ENCODE measurements at places on chromosomes 6 and 20. TPM values are rescaled to one million over a fixed set of nuclear protein-coding genes. Genes with fewer than 3 reads are reported as not detected.

The HLA-DRA gene
- total RNA-seq = 5.8 TPM

The DDR1 gene
- total RNA-seq = 13.0 TPM

The LY6G6F gene
- total RNA-seq = not detected

The FOXA2 gene
- total RNA-seq = not detected

The TMC2 gene
- not detected for total RNA-seq

The TP53TG5 gene
- total RNA-seq = not detected

The PGC gene
- total RNA-seq = not detected

The ECI2 gene
- 76.0 TPM for total RNA-seq

The FAM83C gene
- not detected for total RNA-seq

The POU5F1 gene
- total RNA-seq = 0.29 TPM

The GSTA2 gene
- total RNA-seq = not detected

The LST1 gene
- not detected for total RNA-seq

The PDE7B gene
- total RNA-seq = 25.3 TPM

The MRAP2 gene
- 5.1 TPM for total RNA-seq

The JPH2 gene
- 2.2 TPM for total RNA-seq

The SLC22A2 gene
- total RNA-seq = under 0.01 TPM

The RAET1G gene
- total RNA-seq = 1.5 TPM

The UBE3D gene
- 9.7 TPM for total RNA-seq

The AVP gene
- total RNA-seq = not detected

The GPLD1 gene
- 0.72 TPM for total RNA-seq

The IP6K3 gene
- total RNA-seq = under 0.01 TPM

The PRL gene
- total RNA-seq = not detected

The SIRPB1 gene
- total RNA-seq = 1.2 TPM

The STMND1 gene
- total RNA-seq = not detected

The NEU1 gene
- total RNA-seq = 117 TPM

The ADTRP gene
- 0.72 TPM for total RNA-seq

The HSPA1L gene
- total RNA-seq = 0.29 TPM

The LY6G6D gene
- total RNA-seq = not detected

The RRBP1 gene
- 126 TPM for total RNA-seq

The NNAT gene
- total RNA-seq = not detected

The L3MBTL3 gene
- total RNA-seq = 8.7 TPM

The FAM83D gene
- total RNA-seq = 2.2 TPM

The CD93 gene
- not detected for total RNA-seq

The KCNS1 gene
- 0.59 TPM for total RNA-seq

All from osteoblast (primary cell).